Natural killer cell treated with Interleukin-12 subunit alpha and Interleukin-12 subunit beta and Interleukin-15 and Interleukin-18, amount 100 ng/mL, for 72 hours (primary cell): ENCODE measurements at places on chromosomes 12 and 14. TPM values are rescaled to one million over a fixed set of nuclear protein-coding genes. Genes with fewer than 3 reads are reported as not detected.

The GPR135 gene
- total RNA-seq: 0.83 TPM

The B4GALNT3 gene
- total RNA-seq: 20.6 TPM

The FBXW8 gene
- total RNA-seq: 11.5 TPM

The CELA1 gene
- 0.31 TPM for total RNA-seq

The STAB2 gene
- not detected for total RNA-seq

The SIX6 gene
- not detected for total RNA-seq

The PAWR gene
- total RNA-seq: 10.2 TPM

The MYO1A gene
- total RNA-seq: 2.5 TPM

The EEF1AKMT3 gene
- total RNA-seq: 3.2 TPM

The LGMN gene
- not detected for total RNA-seq

The LRRK2 gene
- total RNA-seq: 0.47 TPM

The SERPINA1 gene
- not detected for total RNA-seq

The GLS2 gene
- not detected for total RNA-seq

The LRRC10 gene
- total RNA-seq: not detected

The SLC25A29 gene
- total RNA-seq: 37.9 TPM

The NGB gene
- total RNA-seq: not detected

The SUDS3 gene
- 34.0 TPM for total RNA-seq

The CIDEB gene
- total RNA-seq: 6.8 TPM

The NXPH4 gene
- total RNA-seq: not detected

The ADSS1 gene
- total RNA-seq: 0.50 TPM

The PRICKLE1 gene
- not detected for total RNA-seq
